Cardiac fibroblast (primary cell): ENCODE measurements at places on chromosomes 3 and 15.

GRCh38 chr3:73966733-73967132 is 342.0 kb upstream of the PDZRN3 start:
- no peak for DNase-seq

DNA sequence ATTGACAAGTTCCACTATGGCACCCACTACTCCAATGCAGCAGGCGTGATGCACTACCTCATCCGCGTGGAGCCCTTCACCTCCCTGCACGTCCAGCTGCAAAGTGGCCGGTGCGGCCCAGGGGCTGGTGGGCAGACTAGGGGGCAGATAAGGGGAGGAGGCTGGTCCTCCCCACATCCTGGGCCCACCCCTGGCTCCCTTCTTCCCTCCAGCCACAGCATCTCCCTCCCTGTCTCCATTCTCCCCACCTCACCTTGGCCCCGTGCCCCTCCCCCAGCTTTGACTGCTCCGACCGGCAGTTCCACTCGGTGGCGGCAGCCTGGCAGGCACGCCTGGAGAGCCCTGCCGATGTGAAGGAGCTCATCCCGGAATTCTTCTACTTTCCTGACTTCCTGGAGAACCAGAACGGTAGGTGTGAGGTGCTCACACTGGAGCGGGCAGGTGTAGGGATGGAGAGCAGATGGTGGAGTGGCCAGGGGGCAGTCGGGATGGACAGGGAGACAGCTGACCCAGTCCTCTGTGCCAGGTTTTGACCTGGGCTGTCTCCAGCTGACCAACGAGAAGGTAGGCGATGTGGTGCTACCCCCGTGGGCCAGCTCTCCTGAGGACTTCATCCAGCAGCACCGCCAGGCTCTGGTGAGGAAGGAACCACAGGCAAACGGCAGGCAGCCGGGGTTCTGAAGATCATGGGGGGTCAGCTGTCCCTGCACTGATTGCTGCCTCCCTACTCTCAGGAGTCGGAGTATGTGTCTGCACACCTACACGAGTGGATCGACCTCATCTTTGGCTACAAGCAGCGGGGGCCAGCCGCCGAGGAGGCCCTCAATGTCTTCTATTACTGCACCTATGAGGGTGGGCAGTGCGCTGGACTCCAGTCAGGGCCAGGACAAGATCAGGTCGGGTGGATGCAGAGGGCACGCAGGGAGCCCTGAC is 26.0 kb downstream of the NBEAL2 start:
- DNase-seq = no peak

DNA sequence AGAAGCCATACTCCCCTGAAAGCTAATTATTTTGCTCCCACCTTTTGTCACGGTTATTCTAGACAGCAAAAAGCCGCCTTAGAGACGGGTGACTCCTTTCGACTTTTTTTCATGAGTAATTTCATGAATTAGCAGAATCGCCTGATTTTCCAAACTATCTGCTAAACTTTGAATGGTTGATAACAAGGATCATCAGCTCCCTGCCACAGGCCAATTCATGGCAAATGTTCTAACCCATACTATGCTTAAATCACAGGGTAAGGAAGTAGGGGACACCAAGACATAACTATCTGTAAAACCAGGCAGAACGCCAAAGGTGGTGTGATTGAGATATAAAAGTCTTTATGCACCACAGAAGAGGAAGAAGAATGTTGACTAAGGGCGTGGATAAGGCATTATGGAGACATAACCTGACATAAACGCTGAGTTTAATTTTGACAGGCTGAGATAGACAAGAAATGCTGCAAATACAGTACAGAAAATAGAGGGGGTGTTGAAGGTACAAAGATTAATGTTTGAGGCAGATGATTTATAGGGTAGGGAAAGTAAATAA is 891 bp upstream of the DMXL2 start:
- DNase-seq = no peak

- no peak for DNase-seq
These were observed 1.0 kb downstream of the IQSEC1 start for GRCh38 chr3:13072239-13072599.

DNA sequence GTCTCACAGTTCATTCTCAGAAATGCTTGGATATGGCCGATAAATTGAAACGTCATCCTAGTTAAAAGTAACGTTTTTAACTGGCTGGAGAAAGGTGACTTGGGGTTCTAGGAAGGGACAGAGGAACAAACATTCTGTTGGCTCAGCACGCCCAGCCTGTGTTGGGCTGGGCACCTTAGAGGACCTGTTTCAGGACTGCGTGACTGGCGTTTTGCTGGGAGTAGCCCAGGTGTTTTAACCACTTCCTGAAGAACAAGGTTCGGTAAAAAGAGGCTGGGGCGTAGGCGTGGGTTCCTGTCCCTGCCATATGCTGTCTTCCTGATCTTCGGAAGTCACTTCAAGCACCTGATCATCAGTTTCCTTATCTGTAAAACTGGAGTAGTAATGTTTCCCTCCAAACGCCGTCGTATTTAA is 1.1 kb upstream of the TLNRD1 start:
- DNase-seq = no peak

- DNase-seq = no peak
These were observed 558.5 kb upstream of the CFAP20DC start for GRCh38 chr3:59608356-59608755.

DNA sequence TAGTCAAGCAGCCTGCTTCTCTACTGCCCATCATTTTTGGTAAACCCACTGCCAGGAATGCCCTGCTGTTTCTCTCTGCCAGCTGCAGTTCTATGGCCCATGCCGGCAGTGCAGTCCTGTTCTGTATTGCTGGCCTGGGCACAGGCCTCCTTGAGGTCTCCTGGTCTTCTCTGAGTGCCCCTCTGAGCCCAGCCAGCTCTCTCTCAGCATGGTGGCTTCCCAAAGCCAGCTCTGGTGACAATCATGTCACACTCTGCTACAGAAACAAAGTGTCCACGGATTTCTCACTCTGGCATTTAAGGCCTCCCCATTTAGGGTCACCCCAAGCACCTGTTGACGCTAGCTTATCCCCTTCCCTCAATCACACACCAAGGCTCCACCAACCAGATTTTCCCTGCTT is 24.5 kb downstream of the SRPRB start:
- no peak for DNase-seq

DNA sequence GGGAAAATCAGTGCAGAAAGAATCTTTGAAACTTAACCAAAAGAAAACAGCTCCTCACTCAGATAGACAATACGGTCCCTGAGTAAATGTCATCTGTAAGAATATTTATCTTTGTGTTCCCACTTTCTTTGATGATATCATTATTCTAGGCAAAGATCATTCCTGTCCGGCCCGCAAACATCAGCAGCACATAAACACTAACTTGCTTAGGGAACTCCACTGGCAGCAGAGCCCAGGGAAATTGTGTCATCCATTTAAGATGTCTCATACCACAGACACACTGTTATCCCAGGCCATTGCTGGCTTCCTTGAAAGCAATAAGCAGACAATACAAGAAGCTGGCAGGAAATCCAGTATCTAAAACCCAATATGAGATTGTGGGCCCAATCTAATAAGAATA is 20.1 kb upstream of the CD96 start:
- DNase-seq = peak; percentile 67

- no peak for DNase-seq
These were observed 70.4 kb downstream of the ST6GAL1 start for GRCh38 chr3:187000711-187001151.

GRCh38 chr3:165754219-165755007 is 82.8 kb downstream of the BCHE start:
- no peak for DNase-seq

DNA sequence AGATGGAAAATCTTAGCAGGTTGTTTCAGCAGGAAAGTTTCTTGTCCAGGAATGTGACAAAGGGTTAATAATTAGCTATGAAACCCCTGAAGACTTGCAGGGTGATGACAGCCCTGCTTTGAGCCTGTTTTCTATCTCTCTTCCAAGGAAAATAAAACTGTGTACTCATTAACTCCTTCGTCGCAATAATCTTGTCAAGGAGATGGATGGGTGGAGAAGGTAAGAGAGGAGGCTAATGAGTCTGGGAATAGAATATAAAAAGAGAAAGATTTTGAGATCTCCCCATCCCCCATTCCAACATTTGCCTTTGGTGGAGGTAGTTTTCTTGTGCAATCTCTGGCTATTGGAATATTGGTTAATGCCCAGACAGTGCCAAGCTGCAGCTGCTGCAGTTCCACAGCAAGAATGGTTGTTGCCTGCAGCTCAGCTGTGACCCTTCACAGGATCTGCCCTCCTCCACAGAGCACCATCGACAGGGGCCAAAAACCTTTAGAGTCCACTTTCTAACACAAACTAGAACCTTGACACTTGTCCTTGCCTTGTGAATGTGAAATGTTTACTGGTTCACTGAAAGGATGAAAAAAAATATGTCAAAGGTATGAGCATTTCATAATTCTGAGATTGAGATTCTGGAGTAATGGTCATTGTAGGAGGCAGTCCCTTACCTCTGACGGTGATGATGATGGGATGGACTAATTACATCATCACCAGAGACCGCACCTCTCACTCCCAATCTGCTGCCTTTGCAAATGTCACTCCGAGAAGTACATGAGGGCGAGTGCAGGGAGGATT is 4.2 kb upstream of the LRIG1 start:
- DNase-seq = no peak

DNA sequence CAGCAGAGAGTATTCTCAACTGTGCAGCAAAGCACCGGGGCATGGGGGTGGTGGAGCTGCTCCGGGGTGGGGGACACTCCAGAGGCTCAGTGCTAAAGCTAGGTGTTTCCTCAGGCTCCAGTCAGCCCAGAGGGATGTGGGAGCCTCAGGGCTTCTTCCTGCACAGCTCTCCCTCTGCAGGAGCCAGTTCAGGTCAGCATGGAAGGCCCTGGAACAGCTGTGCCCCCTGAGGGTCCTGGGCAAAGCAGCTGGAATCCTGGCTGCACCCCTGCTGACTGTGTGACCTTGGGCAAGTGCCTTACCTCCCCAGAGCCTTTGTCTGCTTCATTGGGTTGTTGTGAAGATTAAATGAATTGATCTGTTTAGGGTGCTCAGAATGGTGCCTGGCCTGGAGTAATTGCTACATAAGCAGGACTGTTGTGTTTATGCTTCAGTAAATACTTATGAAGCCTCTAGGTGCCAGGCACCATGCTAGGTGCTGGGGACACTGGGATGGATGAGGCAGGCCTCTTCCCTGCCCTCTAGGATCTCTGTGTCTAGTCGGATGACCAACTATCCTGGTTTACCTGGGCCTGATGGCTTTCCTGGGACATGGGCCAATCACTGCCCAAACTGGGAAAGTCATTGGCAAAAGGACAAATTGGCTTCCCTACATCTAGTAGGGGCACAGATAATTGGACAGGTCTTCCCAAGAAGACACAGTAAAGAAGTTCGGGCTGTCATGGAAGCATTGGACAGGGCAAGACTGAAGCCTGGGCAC is 64.2 kb upstream of the LCTL start:
- DNase-seq = no peak

- peak; percentile 76 for DNase-seq
These were observed 1.8 kb downstream of the RBMS3 start for GRCh38 chr3:29282427-29283230.

GRCh38 chr3:98744283-98744682 is 18.9 kb upstream of the ST3GAL6 start:
- DNase-seq = no peak

GRCh38 chr15:35926007-35926380 is 380.0 kb upstream of the DPH6 start:
- peak; percentile 50 for DNase-seq

GRCh38 chr3:190261740-190262139 is 60.5 kb downstream of the CLDN1 start:
- DNase-seq = no peak

GRCh38 chr3:160379628-160380214 is 19.3 kb downstream of the IFT80 start:
- no peak for DNase-seq

GRCh38 chr15:42140383-42141070 is 15.9 kb downstream of the PLA2G4F start:
- no peak for DNase-seq

DNA sequence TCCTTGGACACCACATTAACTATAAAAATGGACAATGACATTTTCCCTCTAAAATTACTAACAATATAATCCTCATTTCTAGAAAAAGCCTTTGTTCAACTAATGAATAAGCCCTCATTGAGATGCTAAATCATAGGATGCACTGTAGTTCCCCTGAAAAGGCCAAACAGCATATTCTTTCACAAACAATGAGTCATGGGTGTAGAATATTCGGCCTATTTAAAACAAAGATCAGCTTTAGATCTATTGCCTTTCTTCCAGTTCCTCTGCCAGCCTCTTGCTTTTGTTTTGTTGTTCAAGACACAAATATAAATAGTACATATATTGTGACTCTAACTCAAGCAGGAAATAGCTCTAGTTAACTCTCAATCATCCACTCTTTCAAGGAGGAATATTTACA is 82.5 kb downstream of the ADAM10 start:
- peak; percentile 71 for DNase-seq

DNA sequence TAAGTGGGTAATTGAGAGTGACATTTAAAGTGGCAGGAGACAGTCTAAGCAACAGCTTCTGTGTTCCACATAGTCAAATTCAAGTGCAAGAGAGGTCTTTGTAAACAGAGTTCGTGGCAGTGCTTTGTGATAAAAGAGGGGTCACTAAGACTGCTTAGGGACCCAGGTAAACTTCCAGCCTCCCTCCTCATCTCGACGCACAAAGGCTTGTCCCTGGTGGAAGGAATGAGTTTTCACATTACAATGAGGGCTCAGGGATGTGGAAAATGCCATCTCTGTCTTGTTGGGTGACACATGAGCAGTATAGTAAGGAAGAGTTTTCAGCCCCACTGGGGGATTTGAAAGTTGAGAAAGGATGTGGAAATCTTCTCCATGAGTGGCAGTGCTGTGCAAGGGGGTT is 7.3 kb downstream of the GMNC start:
- no peak for DNase-seq

GRCh38 chr3:115687721-115688120 is 64.4 kb downstream of the GAP43 start:
- no peak for DNase-seq

- DNase-seq = no peak
These were observed 273.3 kb downstream of the RPLP1 start for GRCh38 chr15:69725957-69726356.

DNA sequence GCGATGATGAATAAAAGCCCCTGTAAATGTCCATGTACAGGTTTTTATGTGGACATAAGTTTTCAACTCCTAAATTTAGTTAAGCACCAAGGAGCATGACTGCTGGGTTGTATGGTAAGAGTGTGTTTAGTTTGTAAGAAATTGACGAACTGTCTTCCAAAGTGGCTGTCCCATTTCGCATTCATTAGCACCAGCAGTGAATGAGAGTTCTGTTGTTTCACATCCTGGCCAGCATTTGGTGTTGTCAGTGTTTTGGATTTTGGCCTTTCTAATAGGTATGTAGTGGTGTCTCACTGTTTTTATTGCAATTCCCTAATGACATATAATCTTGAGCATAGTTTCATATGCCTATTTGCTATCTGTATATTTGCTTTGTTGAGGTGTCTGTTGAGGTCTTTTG is 3.7 kb downstream of the ZNF621 start:
- no peak for DNase-seq

- no peak for DNase-seq
These were observed 188.6 kb downstream of the NLGN1 start for GRCh38 chr3:173586166-173586565.
